Neural crest cell (in vitro differentiated cells): ENCODE measurements at places on chromosomes 2 and 18. TPM values are rescaled to one million over a fixed set of nuclear protein-coding genes. Genes with fewer than 3 reads are reported as not detected.

DNA sequence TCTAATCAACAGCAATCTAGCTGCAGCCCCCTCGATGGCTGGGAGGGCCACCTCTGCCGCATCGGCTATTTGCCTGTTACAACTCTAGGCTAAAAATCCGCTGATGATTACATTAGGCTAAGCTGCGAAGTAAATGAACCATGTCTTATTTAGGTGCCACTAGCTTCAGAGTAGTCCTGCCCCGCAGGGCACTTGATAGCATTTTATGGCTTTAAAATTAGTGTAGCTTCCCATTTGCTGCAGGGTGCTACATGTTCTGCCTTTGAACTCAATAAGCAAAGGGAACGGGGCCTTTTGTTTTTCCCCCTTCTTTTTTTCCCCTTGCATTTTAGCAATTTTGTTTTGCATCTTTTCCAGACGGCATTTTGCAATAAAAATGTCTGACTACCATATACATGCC lies 270.2 kb downstream of the GBX2 start:
- DNase-seq, result no peak

- DNase-seq, result no peak
Measured at GRCh38 chr2:198053148-198053547, 248.8 kb downstream of the PLCL1 start.

- DNase-seq, result no peak
Measured at GRCh38 chr2:192854031-192854430, 659.3 kb upstream of the TMEFF2 start.

GRCh38 chr2:118774458-118775133 lies 72.9 kb downstream of the EN1 start:
- DNase-seq, result peak; percentile 67

GRCh38 chr2:183070942-183071844 lies 7.4 kb upstream of the DUSP19 start:
- peak; percentile 44 for DNase-seq

GRCh38 chr18:48841381-48842258 lies 109.1 kb downstream of the SMAD7 start:
- DNase-seq, result no peak

GRCh38 chr2:109396202-109397180 lies 217.3 kb downstream of the SEPTIN10 start:
- DNase-seq, result no peak

DNA sequence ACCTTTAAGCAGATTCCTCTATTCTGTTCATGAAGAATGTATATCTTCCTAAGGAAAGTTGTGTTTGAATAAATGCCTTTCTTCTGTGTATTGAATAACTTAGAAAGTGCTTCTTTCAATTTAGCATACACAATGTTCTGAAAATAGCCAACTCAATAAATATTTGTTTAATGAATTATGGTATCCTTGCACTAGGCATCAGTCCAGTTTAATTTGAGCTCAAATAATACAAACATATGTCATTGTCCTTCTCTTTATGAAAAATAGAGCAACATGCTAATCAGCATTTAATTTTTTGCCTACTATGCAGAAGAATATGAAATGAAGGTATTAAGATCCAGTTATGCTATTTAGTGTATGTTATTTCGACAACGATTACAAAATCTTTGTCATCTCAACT lies 68.2 kb downstream of the NRXN1 start:
- DNase-seq, result no peak

DNA sequence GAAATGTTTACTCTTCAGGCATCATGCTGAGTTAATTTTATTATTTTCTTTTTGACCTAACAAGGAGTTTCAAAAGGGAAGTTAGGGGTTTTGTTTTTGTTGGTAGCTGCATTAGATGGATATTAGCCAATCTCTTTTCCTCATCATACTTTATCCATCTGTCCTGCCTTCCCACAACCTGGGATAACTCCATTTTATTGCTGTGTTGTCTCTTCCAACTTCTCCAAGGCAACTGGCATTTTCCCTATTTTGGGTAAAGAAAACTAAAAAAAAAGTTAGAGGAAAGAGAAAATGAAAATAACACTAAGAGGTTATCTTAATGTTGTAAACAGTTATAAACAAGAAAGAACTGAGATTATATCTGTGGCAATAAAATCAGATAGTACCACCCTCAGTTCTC lies 147.0 kb downstream of the PID1 start:
- no peak for DNase-seq

DNA sequence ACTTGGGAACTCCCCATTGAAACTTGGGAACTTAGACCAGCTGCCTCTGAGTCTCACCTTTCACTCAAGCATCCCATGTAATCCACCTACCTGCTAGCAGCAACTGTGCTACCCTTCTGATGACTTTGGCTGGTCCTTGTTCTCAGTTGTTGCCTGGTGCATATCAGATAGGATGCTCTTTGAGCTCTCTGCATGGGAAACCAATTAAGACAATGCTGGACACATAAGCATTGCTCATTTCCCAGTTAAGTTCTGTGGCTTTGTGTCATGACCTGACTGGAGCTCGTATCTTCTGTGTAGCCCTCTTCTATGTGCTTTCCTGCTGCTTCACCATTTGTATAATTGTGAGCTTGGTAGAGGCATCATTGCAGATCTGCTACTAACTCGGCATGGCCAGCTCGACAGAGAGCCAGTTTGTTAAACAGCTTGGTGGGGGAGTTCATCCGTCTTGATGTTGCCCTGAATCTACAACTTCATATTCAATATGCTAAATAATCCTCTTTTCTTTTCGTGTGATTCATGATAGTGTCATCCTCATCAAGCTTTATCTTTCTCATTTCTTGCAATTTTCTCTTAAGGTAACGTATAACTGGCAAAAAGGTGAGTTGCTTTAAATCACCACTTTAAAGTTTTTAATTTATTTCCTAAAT lies 447.5 kb upstream of the SLC14A2 start:
- no peak for DNase-seq

Gene PLGLB2
- 2.2 and 2.9 TPM in 2 replicates for total RNA-seq

Gene NR4A2
- total RNA-seq, result 7.8 and 7.9 TPM in 2 replicates

Gene CRACDL
- 0.37 and 0.48 TPM in 2 replicates for total RNA-seq

Gene ITGAV
- total RNA-seq, result 46.8 and 50.3 TPM in 2 replicates

Gene SERPINB3
- total RNA-seq, result not detected in 2 replicates

Gene TRABD2A
- 0.84 TPM in 2 replicates for total RNA-seq
